Activated B cell treated with CpG ODN at 0.5 μM for 24 hours (primary cell): ENCODE measurements at places on chromosomes 3 and 15. TPM values are rescaled to one million over a fixed set of nuclear protein-coding genes. Genes with fewer than 3 reads are reported as not detected.

Gene GP9
- not detected in 2 replicates for total RNA-seq

Gene GOLGA8G
- not detected in 2 replicates for total RNA-seq

- no peak for DNase-seq
These were observed 43.8 kb upstream of the ARHGEF3 start for GRCh38 chr3:56845505-56845904.

DNA sequence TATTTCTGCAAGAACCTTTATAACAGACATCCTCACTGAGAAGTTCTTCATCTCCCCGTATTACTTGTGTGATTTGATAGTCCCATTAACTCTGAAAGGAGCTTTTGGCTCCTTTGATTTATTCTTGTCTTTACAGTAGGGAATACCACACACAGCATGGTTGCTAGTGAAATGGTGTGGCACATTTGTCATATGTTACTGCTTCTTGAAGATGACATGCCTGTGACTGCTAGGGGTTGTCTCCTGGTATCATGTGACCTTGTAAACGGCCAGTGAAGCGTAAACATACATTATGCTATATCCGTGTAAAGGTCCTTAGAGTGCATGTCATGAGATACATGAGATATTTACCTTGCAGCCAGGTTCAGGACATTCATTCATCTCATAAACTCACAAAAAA is 197.9 kb downstream of the RYR3 start:
- no peak for DNase-seq

DNA sequence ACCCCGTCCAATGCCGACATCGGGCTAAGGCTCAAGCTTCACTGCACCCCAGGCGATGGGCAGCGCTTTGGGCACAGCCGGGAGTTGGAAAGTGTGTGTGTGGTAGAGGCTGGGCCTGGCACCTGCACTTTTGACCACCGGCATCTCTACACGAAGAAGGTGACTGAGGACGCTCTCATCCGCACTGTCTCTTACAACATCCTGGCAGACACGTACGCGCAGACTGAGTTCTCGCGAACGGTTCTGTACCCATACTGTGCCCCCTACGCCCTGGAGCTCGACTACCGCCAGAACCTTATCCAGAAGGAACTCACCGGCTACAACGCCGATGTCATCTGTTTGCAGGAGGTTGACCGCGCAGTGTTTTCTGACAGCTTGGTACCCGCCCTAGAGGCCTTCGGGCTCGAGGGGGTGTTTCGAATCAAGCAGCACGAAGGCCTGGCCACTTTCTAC is 1.0 kb downstream of the PDE12 start:
- DNase-seq, result peak; percentile 22

- DNase-seq, result no peak
These were observed 29.2 kb downstream of the IFT80 start for GRCh38 chr3:160369784-160370183.
